ENCODE measurements at places on chromosomes 1 and 21.

- DNase-seq: peak; percentile 60
These were observed 404 bp downstream of the LRRC8C start for GRCh38 chr1:89633248-89633799.

DNA sequence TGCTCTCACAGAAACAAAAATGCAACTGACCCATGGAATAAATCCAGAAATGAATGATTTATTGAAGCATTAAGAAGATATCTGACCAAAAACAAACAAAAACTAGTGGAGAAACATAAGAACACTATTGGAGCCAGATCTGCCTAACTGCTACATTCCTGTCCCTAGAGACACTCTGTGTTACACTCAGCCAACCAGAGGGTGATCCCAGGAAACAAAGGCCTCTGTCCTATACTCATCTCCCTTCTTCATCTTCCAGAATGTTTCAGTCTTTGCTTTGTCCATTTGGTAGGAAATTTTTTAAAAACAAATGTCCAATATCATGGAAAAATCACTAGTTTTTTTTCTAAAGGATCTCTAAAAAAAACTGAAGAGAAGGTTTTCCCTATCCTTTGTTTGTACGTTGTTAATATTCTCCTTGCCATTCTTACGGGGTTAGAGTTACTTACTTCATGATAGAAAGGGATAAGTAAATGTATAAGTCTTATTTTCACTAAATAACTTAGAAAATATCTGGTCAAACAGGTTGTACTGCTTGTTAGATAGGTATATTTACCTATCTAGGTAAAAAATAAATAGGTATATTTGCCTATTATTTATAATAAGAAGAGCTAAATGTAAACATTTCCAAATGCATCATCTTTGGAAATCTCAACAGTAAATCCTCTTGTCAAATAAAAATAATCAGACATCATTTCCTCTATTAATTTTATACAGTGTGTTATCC lies 59.1 kb downstream of the NME7 start:
- no peak for DNase-seq

- DNase-seq: peak; percentile 87
These were observed at the start of gene E2F2 for GRCh38 chr1:23530747-23531561. Gene E2F2, minus strand, starts transcription at chr1:23531233. Its CDS starts 440 bp downstream, at chr1:23530793.

- DNase-seq: no peak
These were observed 29.3 kb downstream of the NIBAN1 start for GRCh38 chr1:184945029-184945428.

DNA sequence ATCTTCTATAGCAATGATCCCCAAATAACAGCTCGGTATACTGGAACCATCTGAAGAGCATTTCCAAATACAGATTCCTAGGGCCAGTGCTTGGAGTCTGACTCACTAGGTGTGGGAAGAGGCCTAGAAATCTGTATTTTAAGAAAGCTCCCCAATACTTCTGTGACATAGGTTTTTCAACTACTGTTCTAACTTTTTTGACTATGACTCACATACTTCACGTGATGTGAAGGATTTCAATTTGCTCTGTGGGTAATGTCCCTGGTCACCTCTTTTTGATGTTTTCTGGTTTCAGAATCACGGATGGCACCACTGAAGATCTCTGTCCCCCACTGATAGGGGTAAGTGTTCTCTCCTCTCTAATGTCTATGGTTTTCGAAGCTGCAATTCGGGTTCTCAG lies 11.0 kb downstream of the ORC1 start:
- DNase-seq: no peak

DNA sequence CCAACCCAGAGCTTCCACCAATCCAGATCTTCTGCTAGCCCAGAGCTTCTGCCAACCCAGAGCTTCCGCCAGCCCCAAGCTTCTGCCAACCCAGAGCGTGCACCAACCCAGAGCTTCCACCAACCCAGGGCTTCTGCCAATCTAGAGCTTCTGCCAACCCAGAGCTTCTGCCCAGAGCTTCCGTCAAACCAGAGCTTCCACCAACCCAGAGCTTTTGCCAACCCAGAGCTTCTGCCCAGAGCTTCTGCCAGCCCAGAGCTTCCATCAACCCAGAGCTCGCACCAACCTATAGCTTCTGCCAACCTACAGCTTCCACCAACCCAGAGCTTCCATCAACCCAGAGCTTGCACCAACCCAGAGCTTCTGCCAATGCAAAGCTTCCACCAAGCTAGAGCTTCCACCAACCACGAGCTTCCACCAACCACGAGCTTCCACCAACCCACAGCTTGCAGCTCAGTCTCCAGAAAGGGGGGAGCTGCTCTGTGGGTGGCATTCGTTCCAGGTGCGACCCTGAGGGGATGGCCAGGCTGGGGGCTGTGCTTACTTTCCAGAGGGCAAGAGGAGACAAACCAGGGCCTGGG lies 23.8 kb downstream of the CRYAA start:
- DNase-seq: no peak

DNA sequence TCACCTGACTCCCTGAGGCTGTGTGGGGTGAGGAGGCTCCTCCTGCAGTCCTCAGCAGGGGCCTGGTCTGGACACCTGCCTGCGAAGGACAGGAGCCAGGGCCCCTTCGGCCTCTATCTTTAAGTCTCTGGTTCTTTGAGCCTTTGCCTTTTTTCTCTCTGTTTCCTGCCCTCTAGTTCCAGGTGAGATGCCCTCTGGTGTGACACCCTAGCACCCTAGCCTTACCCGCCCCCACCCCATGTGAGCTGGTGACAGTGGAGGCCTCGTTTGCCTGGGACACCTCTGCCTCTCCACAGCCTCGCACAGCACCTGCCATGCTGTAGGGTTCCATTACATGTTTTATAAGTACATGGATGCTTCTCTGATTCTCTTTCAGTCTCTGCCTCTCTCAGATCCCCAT lies 47.3 kb downstream of the DDX20 start:
- no peak for DNase-seq

GRCh38 chr1:153677718-153678518 lies 570 bp upstream of the NPR1 start:
- DNase-seq: peak; percentile 42

DNA sequence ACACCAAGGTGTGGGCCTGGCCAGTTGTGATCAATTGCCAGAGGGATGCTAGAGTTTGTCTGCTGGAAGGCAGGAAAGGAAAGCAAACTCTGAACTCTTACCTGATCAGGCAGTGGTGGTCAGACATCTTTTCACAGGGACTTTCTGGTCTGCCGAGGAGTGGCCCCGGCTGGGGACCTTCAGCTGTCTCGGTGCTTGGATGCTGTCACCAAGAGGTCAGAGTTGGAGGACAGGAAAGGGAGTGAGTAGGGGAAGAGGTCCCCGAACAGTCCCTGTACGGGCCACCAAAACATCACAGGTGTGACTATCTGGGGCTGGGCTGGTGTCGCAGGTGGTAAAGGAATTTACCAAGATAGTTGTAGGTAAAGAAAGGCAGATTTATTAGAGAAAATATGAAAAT lies 17.7 kb upstream of the METTL13 start:
- no peak for DNase-seq

- DNase-seq: no peak
These were observed 1.2 kb upstream of the ABL2 start for GRCh38 chr1:179230721-179231120.

GRCh38 chr1:10701145-10701544 lies 95.3 kb downstream of the CASZ1 start:
- no peak for DNase-seq

DNA sequence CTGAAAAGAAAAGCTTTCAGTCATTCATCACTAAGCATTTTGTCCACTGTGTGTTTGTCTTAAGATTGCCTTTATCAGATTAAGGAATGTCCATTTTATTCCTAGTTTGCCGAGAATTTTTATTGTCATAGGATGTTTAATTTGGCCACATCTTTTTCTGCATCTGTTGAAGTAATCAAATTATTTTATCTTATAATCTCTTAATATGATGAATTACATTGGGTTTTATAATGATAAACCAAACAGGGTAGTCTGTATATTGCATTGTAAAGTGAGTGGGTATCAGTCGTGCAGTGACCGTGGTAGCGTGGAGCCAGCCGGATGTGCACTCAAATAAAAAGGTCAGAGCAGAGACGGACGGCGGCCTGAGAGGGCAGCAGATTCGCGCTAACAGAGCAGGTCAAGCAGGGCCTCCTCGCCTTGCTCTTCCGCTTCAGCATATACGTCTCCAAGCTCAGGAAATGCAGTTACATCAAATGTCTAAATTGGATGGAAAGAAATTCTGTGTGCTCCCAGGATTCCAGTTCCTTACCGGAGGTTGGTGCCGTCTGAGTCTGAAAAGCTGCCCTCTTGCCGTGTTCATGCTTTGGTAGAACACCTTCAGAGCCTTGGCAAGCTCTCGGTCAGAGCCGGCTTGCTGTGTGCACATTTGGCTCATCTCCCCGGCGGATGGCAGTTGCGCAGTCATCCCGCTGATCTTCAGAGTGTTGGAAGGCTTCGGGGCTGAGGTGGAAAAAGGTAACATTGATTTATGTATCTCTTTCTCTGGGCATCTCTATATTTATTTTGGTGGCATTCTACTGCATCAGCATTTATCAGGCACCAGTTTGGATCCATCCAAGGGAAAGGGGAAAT lies 51.5 kb downstream of the SCCPDH start:
- no peak for DNase-seq

DNA sequence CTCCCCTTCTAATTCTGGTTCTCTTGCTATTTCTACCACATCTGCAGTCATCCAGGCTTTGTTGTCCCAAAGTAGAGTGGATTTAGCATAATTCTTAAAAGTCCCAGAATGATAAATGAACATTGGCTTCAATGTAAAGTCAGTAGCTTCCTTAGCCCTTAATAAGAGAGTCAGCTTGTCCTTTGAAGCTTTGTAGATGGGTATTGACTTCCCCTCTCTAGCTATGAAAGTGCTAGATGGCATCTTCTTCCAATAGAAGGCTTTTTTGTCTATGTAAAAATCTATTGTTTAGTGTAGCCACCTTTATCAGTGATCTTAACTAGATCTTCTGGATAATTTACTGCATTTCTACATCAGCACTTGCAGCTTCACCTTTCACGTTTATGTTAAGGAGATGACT lies 181.4 kb upstream of the B3GALT2 start:
- DNase-seq: peak; percentile 2

GRCh38 chr21:21463456-21463855 lies 465.2 kb downstream of the NCAM2 start:
- DNase-seq: no peak

GRCh38 chr21:45640001-45640887 lies 3.3 kb upstream of the PCBP3 start:
- no peak for DNase-seq

- DNase-seq: no peak
These were observed 32.9 kb upstream of the CSF1 start for GRCh38 chr1:109877776-109878175.

Measured in CD4-positive, alpha-beta T cell treated with Interleukin-4 for 4 hours (primary cell).